ENCODE measurements at places on chromosomes 6 and 20. TPM values are rescaled to one million over a fixed set of nuclear protein-coding genes. Genes with fewer than 3 reads are reported as not detected.

The TASP1 gene
- 19.5 TPM for polyA plus RNA-seq

The PTCRA gene
- polyA plus RNA-seq: 1.1 TPM

The KIAA1755 gene
- polyA plus RNA-seq: 5.8 TPM

The PLA2G7 gene
- 1.3 TPM for polyA plus RNA-seq

Measured in right lung (tissue), 10 donors.